Immature natural killer cell (primary cell): ENCODE measurements at places on chromosomes 12 and 14.
A peak's percentile ranks its signal among the peaks of the same experiment; 100 is the strongest.

- no peak for DNase-seq
Observed at GRCh38 chr12:2456813-2457186, 338.0 kb upstream of the FKBP4 start.

DNA sequence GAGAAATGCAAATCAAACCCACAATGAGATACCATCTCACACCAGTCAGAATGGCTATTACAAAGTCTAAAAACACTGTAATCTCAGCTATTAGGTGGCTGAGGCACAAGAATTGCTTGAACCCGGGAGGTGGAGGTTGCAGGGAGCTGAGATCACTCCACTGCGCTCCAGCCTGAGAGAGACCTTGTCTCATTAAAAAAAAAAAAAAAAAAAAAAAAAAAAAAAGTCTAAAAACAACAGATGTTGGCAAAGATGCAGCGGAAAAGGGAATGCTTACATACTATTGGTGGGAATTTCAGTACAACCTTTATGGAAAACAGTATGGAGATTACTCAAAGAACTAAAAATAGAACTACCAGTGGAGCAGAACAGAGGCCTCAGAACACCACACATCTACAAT lies 19.0 kb upstream of the ATF7 start:
- DNase-seq = no peak

- DNase-seq = peak; percentile 62
Observed at GRCh38 chr12:53205747-53206419, 1.2 kb downstream of the ITGB7 start.

- DNase-seq = no peak
Observed at GRCh38 chr14:35121026-35121886, 534 bp downstream of the PPP2R3C start.

GRCh38 chr14:68231898-68232297 lies 412.3 kb downstream of the RAD51B start:
- no peak for DNase-seq

DNA sequence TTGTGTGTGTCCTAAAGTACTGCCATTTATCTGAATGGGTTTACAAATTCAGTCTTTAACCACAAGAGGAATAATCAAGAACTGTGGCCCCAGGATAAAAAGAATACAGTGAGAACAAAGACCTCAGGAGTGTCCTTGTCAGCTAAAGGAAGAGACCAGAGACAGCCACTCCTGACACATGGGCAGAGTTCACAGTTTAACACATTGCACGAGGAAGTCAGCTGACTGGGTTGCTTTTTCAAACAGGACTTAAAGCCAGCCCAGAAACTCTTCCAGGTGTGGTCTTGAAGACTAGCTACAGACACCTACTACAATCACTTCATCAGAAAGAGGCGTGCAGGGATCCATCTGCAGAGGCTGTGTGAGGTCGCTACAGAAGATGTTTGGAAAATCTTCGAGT lies 42.8 kb downstream of the GNS start:
- DNase-seq = peak; percentile 47

- DNase-seq = no peak
Observed at GRCh38 chr12:70876952-70877351, 43.6 kb downstream of the PTPRR start.

GRCh38 chr14:39229222-39229543 lies 4.5 kb upstream of the MIA2 start:
- DNase-seq = peak; percentile 65

GRCh38 chr14:68585690-68586089 lies 207.2 kb downstream of the ZFP36L1 start:
- DNase-seq = no peak

GRCh38 chr12:104381731-104382480 lies 74.8 kb upstream of the CHST11 start:
- peak; percentile 75 for DNase-seq

GRCh38 chr12:74647256-74647655 lies 109.6 kb downstream of the ATXN7L3B start:
- no peak for DNase-seq

- no peak for DNase-seq
Observed at GRCh38 chr12:95051241-95051640, 22.2 kb downstream of the NR2C1 start.

DNA sequence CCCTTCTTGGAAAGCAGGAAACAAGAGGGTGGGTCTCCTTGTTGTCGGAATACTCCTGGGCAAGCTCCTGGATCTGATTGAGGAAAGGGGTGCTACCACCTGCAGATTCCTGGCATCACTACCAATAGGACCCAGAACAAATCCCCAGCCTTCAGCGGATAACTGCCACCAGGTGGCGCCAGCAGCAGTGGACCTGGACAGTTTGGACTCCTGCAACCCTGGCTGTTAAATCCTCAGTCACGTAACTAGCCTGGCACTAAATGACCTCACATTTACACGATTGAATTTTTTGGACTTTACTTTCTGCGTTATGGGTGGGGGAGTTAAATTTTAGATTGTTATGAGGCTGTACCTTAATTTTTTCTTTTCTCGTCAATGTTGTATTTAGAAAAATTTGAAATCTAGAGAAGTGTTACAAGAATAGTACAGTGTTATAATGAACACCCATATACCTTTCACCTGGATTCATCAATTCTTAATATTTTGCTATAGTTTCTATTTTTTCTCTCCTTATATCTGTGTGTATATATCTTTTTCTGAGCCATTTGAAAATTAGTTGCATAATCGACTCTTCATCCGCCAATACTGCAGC lies 95.6 kb downstream of the GAS2L3 start:
- no peak for DNase-seq

DNA sequence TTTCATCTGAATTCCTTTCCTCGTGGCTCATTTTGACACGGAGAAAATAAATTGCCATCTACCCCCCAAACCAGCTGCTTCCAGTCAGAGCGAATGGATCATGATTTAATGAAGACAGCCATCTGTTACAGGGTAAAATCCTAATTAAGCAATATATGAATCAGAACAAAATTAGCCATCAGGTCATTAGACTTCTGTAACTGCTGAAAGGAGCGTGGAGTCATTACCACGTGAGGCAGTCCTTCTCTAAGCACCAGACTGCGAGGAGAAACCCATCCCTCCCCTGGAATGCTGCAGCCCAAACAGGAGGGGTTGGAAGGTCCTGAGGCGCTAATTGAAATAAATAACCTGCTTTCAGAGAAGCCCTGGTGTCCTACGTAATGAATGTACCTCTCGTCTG lies 51.1 kb upstream of the TCL1A start:
- no peak for DNase-seq

GRCh38 chr12:94867066-94867855 lies 136.2 kb downstream of the NDUFA12 start:
- DNase-seq = no peak

DNA sequence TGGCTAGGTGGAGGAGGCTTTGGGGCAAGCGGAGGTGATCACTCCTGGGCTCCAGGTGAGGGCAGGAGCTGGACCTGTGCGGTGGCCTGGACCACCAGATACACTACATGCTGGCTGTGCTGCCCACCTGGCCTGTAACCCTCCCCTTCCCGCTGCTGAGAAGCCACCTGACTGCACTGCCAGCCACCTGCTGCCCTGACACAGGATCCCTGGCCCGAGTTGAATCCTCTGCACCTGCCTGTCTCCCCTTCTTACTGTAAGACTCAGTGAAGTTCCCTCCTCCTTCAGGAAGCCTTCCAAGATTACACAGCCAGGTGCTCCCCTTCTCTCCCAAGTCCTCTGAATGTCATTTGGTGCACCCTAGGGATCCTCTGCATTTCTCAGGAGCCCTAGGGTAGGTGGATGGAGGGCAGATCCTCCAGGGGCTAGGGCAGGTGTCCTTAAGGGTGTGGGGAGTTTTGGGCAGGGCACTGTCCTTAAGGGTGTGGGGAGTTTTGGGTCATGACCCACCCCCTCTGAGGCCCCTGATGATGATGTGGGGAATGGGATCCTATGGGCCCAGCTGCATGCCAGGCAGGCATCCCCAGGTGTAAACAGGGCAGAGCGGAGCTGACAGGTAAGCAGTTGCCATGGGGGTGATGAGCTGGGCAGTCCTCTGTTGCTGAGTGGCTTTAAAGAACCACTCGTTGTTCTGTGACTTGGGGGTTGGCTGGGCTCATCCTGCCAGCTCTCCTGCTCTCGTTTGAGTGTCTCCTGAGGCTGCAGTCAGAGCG lies 6.7 kb upstream of the MTA1 start:
- DNase-seq = no peak

- DNase-seq = no peak
Observed at GRCh38 chr14:72664651-72665050, 229.2 kb downstream of the DPF3 start.
